ENCODE measurements at places on chromosomes 6 and 20.

DNA sequence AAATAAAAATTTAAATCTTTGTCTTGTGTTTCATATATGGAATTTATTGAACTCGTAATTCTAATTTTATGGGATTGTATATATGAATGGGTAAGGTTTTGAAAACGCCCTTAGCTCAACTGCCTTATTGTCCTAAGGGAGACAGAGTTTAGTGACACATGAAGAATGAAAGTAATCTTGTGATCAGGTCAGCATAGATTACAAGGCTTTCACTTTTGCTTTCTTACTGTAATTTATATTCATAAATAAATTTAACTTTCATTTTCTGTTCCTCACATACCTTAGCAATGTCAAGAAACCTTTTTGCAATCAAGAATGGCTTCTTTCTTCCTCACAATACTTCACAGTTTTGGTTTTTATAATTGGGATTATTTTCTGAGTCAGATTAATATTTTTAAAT lies 14.4 kb downstream of the KPNA5 start:
- no peak for DNase-seq

DNA sequence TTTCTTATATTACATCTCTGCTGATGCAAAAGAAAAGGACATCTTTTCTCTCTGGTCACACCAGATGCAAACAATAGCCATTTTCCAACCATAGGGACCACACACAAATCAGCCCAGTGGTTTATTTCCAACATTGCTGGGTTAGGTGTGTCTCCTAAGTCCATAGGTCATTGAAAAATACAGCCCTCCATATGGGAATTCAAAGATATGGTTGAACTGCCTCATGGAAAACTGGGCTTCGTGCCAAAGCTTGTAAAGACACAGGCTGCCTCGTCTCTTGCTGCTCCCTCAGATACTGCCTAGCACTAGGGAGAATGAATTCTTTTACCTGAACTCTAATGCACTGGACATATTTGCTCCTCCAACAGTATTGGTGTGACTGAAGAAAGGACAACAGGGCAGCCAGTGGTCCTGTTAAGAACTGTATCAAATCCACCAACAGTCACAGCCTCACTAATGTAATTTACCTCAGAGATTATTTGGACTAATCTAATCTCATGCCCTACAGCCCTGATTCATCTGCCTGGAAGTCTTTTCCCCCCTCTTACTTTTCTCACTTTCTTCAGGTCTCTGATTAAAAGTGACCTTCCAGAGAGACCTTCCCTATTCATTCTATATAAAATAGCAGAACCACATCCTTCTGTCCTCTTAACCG lies 48.3 kb upstream of the TBC1D32 start:
- DNase-seq = no peak

DNA sequence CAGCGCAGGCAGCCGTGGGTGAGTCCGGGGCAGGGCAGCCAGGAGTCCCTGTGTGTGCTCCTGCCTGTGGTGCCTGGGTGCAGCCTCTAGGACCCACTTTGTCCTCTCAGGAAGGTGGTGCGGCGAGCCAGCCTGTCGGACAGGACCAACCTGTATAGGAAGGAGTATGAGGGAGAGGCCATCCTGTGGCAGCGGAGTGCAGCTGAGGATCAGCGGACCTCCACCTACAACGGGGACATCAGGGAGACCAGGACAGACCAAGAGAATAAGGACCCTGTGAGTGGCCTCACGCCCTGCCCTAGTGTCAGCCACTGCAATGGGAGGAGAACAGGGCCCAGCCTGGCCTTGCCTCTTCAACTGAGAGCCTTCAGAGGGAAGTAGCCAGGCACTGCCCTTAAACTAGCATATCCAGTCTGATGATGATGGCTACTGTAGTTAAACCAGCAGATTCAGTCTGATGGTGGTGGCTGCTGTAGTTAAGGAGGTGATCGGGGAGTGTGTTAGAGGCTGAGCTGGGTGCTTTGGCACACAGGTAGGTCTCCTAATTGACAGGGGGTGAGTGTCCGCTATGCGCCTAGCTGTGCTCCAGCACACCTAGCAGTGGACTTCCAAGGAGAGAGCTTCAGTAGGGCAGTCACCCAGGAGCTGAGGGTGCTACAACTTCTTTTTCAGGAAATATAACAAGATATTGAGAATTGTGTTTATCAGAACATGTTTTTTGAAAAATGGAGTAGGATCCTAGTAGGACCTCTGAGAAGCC lies 18.1 kb upstream of the FAM83D start:
- DNase-seq = no peak

DNA sequence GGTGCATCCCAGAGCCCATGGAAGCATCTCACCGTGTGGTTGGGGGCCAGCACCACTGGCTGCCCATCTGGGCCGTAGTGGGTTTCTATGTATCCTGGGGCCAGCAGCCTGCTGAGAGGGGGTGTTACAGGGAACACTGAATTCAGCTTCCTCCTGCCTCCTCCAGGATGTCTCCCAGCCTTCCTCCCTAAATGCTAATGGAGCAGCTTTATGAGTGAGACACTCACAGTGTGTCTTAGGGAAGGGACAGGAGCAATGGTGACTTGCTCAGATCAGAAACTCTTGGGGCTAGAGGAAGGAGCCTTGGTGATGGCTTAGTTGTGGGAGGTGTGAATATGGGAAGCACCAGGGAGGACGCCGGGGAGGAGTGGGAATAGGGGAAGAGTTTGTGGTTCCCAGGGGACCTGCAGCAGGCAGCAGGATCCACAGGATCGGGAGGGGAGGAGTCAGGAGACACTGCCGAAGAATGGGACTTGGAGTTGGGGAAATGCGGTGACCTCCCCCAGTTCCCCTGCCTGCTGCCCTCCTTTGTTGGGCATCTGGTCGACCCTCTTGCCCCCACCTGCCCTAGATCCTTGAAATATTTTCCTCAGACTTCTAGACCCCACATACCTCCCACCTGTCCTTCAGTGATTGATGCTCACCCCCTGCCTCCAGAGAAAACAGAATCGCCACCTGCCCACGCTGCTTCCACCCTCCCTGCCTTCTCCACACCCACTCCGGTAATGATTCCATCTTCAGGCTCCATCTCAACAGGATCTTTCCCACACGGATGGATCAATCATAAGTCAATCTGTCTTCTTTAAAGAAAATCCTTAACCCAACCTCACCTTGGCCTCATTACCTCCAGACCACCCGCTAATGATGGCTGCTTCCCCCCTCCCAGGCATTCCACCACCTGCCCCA lies 6.6 kb downstream of the ADAM33 start:
- no peak for DNase-seq

DNA sequence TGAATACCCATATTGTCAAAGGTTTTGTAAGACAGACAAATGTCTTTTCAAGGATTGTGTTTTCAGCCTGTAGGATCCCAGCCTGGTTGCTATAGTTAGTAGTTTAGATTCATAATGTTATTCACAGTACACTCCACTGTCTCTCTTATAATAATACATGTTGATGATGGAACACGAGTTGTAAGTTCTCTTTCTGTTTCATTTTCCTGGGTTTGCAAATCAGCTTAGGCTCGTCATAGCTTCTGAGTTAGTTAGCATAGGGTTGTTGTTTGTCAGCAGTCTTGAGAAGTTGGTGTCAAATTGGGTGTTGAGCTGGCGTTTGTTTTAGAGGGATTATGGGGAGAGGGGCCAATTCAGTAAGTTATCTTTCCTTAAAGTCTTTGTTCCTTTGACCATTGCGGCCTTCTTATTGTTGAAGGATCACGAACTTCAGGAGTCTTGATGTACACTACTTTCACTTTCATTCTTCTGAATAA lies 45.8 kb downstream of the QKI start:
- peak; percentile 10 for DNase-seq

- no peak for DNase-seq
Measured at GRCh38 chr6:93927731-93928130, 508.4 kb upstream of the EPHA7 start.

- no peak for DNase-seq
Measured at GRCh38 chr6:44525761-44526351, 138.3 kb downstream of the CDC5L start.

- DNase-seq = peak; percentile 76
Measured at GRCh38 chr6:137811121-137811915, 55.7 kb upstream of the TNFAIP3 start.

DNA sequence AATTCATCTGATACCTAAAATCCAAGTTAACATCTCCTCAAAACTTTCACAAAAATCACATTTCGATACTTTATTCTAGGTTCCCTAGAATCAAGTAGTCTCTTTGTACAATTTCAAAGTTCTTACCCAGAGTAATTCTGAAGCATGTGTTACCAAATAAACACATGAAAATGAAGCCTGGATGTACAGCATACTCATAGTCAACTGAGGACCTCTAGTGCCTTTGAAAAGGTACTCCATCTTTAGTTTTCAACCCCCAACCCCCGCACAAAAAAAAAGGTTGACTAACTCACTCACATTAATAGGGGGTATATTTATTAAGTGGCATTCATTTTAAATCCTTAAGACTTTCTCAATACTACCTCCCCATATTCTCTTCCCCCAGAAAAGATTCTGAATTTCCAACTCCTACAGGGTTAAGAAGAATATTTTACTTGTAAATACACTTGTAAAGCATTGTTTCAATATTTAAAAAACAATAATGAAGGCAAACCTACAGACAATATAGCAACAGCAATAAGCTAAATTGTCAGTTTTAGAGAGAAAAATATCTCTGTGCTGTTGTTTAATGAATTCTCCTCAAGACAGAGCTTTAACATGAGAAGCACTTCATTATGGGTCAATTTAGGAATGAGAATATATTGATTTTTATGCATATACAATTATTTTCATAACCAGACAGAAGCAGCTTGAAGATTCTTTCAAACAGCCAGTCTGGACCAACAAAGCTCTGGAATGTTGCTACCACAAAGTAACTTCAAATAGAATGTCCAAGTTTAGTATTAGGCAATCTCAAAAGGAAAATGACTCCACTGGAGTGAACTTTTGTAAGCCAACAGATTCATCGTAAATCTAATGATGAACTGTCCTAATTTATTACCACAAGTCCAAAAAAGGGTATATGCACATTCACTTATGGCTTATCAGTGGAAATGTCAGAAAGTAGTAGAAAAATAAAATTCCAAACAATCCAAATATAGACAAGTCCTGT lies 3.3 kb downstream of the PLN start:
- no peak for DNase-seq

DNA sequence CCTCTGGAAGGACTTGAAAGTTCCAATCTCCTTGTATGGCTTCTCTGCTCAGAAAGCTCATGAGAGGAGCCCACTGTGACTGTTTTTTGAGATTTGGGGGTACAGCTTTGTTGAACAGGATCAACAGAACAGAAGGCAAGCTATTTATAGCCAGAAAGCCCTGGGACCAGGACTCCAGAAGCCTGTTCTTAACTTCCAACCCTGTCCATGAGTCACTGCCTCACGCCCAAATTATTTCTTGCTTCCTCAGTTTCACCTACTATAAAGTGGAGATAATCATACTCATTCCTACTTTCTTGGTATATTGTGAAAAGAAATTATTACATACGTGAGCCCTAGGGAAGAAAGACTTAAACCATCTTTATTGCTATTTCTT lies 100.9 kb upstream of the MARCKS start:
- no peak for DNase-seq

DNA sequence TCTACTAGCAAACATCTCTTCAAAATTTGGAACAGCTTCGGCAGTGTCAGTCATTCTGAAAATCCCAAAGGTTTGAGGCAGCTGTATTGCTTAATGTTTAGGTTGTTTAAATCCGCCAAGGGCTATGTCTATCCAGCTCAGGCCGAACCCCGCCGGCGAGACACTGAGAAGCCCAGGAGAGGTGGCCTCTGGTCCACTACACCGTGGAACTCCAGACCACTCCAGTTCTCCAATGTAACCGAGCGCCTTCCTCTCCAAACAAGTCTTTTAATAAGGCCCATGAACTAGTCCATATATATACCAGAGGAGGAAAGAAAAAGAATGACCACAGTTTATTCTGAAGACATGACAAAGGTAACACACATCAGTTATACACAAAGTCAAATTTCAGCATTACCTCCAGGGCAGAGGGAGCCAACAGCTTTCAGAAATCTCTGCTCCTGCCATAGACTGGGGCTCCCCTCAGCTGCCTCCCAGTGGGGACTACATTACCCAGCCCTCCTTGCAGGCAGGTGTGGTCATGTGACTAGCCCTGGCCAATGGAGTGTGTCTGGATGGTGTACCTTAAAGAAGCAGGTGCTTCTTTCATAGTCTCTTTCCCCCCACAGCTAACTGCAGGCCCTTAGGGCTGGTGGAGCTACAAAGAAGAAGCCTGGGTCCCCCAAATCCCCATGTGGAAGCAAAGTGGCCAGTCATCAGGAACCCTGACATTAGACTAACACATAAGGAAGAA lies at the start of gene RAMACL:
RAMACL (minus strand) TSS at position 255 of the 733 bp plus-strand sequence; CDS start at position 54, 201 bp downstream.
- DNase-seq = no peak

GRCh38 chr20:23856736-23857135 lies 22.8 kb downstream of the CST5 start:
- no peak for DNase-seq

- DNase-seq = no peak
Measured at GRCh38 chr6:109242029-109242428, 140.2 kb downstream of the CD164 start.

GRCh38 chr6:157061770-157062594 lies 261.3 kb downstream of the TMEM242 start:
- no peak for DNase-seq

DNA sequence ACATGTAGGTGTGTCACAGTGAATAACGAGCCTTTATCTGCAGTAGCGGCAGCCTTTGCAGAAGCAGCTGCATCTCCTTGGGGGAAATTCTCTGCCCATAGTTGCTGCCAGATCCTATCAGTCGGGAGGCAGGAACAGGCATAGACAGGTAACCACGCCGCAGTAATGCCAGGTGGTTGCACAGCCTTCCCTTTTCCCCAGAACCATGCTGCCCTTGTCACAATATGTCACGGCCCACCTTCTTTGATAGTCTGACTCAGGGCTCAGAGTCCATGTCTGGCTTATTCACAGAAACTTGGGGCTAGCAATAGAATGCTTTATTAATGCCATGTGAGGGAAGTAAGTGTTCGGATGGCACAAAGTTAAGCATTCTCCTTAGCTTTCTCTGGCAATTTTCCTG lies 76.6 kb downstream of the F13A1 start:
- DNase-seq = no peak
